ENCODE measurements at places on chromosomes 12 and 14. TPM values are rescaled to one million over a fixed set of nuclear protein-coding genes. Genes with fewer than 3 reads are reported as not detected.

The IL26 gene
- not detected for total RNA-seq

The TGM1 gene
- total RNA-seq = 2.6 TPM

DNA sequence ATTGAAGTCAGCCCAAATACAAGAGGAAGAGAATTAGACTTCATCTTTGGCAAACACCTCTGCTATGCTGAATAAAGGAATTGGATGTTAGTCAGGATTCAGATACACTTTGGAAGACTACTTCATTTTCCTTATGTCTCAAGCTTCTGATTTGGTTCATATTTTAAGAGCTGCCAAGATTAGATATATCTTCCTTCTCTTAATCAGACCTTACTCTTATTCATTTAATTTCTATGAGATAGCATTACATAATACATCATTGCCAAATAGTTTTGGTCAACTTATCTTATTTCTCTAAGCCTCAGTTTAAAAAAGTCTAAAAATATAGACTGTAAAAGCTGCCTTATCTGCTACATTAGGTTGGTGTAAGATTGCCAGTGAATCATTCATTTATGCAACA is 330.6 kb upstream of the NAV3 start:
- DNase-seq = no peak
- H3K4me3 ChIP-seq = no peak overlapping the region
- H3K27me3 ChIP-seq = no peaks in the 10 kb centered on the region
- no peaks in the 10 kb centered on the region for H3K4me1 ChIP-seq

The RD3L gene
- not detected for total RNA-seq

DNA sequence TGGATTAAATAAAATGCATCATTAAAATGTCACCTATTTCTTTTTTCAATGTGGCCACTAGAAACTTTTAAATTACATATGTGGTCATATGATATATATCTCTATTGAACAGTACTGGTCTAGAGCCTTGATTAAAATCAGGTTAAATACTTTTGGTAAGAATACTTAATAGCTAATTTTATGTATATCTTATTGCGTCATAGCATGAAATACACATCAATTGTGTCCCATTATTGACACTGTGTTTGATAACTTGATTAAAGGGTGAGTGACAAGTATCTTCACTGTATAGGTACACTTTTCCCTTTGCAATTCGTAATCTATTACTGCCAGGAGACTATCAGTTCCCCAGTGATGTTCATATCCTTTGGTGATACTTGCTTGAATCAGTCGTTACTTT is 4.4 kb upstream of the HELB start:
- no peak overlapping the region for H3K4me3 ChIP-seq
- no peaks in the 10 kb centered on the region for H3K4me1 ChIP-seq
- peaks cover 25% of the 10 kb centered on the region for H3K27me3 ChIP-seq

DNA sequence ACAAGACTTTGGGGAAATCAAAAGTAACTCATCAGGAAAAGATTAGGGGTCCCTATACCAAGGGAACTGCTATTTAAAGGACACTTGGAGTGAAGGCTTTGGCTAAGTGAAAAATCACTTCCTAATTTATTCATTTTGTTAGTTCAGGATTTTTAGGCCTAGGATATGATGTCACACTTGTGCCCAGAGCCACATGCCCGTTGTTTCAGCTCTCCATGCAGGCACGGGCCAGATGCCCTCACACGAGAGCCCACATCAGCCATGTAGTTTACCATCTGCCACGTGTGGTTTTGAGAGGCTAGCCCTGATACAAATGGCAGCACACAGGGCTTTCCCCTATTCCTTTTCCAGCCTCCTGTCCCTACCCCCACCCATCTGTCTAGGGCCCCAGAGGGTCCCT is 11.9 kb upstream of the LRP1-AS start:
- H3K4me3 ChIP-seq = no peak overlapping the region
- no peaks in the 10 kb centered on the region for H3K27me3 ChIP-seq
- DNase-seq = no peak
- no peak overlapping the region for H3K27ac ChIP-seq

DNA sequence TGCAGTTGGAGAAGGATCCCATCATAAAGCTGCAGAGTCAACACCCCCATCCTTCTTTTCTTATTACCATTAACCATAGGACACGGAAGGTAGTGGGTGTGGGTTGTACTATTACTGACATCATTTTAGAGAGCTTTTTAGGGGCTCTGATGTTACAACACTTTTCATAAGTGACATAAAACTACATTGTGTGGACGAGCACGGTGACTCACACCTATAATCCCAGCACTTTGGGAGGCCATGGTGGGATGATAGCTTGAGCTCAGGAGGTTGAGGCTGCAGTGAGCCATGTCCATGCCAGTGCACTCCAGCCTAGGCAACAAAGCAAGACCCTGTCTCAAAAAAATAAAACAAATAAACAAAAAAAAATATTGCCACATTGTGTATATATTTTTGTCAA is 167.1 kb downstream of the DUSP6 start:
- no peaks in the 10 kb centered on the region for H3K27me3 ChIP-seq
- H3K4me1 ChIP-seq = peaks cover 4% of the 10 kb centered on the region
- DNase-seq = no peak
- no peaks in the 10 kb centered on the region for H3K36me3 ChIP-seq
- no peak overlapping the region for H3K4me3 ChIP-seq

GRCh38 chr12:43453761-43454160 is 98.2 kb downstream of the ADAMTS20 start:
- no peak overlapping the region for H3K4me3 ChIP-seq
- H3K27ac ChIP-seq = no peak overlapping the region

GRCh38 chr12:42564556-42564955 is 25.0 kb downstream of the PRICKLE1 start:
- no peak for DNase-seq
- no peak overlapping the region for H3K4me3 ChIP-seq
- H3K4me1 ChIP-seq = peaks cover 8% of the 10 kb centered on the region
- no peaks in the 10 kb centered on the region for H3K36me3 ChIP-seq
- H3K27ac ChIP-seq = no peak overlapping the region
- H3K27me3 ChIP-seq = no peaks in the 10 kb centered on the region

The GALNT8 gene
- 2.6 TPM for total RNA-seq

GRCh38 chr14:37436519-37436918 is 158.5 kb downstream of the FOXA1 start:
- H3K27me3 ChIP-seq = no peaks in the 10 kb centered on the region
- peaks cover 10% of the 10 kb centered on the region for H3K4me1 ChIP-seq
- no peak overlapping the region for H3K4me3 ChIP-seq
- no peak overlapping the region for H3K27ac ChIP-seq
- no peaks in the 10 kb centered on the region for H3K36me3 ChIP-seq
- DNase-seq = no peak

GRCh38 chr14:42944284-42944683 is 1337.6 kb downstream of the LRFN5 start:
- DNase-seq = no peak
- H3K27me3 ChIP-seq = no peaks in the 10 kb centered on the region
- no peak overlapping the region for H3K27ac ChIP-seq
- no peaks in the 10 kb centered on the region for H3K4me1 ChIP-seq
- H3K36me3 ChIP-seq = no peaks in the 10 kb centered on the region

GRCh38 chr12:94545935-94546771 is 86.5 kb upstream of the CEP83 start:
- no peaks in the 10 kb centered on the region for H3K36me3 ChIP-seq
- H3K27ac ChIP-seq = no peak overlapping the region
- H3K27me3 ChIP-seq = no peaks in the 10 kb centered on the region

- H3K27me3 ChIP-seq = no peaks in the 10 kb centered on the region
- no peak overlapping the region for H3K27ac ChIP-seq
- peaks cover 20% of the 10 kb centered on the region for H3K4me1 ChIP-seq
Measured at GRCh38 chr14:75292101-75292563, 13.5 kb downstream of the FOS start.

DNA sequence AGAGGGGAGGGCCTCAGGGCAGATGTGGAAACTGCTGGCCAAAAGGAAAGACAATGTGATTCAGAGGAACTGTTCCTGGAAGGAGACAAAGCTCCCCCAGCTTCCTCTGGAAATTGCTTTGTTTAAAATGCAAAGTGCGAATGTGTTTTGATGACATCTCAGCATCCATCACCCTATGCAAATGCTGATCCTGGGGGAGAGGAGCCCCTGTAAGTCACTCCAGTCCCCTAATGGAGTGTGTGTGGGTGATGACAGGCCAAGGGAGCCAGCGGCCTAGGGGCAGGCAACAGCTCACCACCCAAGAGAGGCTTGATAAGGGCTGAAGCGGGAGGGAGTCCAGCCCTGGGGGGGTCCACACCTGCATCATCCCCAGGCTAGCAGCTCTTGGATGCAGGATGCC is 134.2 kb downstream of the ESRRB start:
- DNase-seq = no peak
- H3K4me1 ChIP-seq = no peaks in the 10 kb centered on the region
- no peak overlapping the region for H3K4me3 ChIP-seq
- no peaks in the 10 kb centered on the region for H3K36me3 ChIP-seq
- no peaks in the 10 kb centered on the region for H3K27me3 ChIP-seq

GRCh38 chr14:20612403-20612802 is 21.2 kb upstream of the RNASE12 start:
- no peaks in the 10 kb centered on the region for H3K4me1 ChIP-seq
- H3K36me3 ChIP-seq = no peaks in the 10 kb centered on the region
- no peak overlapping the region for H3K4me3 ChIP-seq
- no peak overlapping the region for H3K27ac ChIP-seq
- peaks cover 27% of the 10 kb centered on the region for H3K27me3 ChIP-seq

The IRF9 gene
- 6.9 TPM for total RNA-seq

GRCh38 chr12:19681007-19681406 is 241.7 kb downstream of the AEBP2 start:
- H3K27ac ChIP-seq = no peak overlapping the region
- no peak overlapping the region for H3K4me3 ChIP-seq
- H3K27me3 ChIP-seq = no peaks in the 10 kb centered on the region
- no peaks in the 10 kb centered on the region for H3K36me3 ChIP-seq

The ESRRB gene
- 1.2 TPM for total RNA-seq

- no peaks in the 10 kb centered on the region for H3K27me3 ChIP-seq
- H3K27ac ChIP-seq = no peak overlapping the region
- peaks cover 26% of the 10 kb centered on the region for H3K4me1 ChIP-seq
- DNase-seq = no peak
Measured at GRCh38 chr12:1474041-1474573, 120.3 kb downstream of the FBXL14 start.

The RNASE7 gene
- total RNA-seq = not detected

- H3K4me1 ChIP-seq = peaks cover 20% of the 10 kb centered on the region
- no peak overlapping the region for H3K27ac ChIP-seq
- no peaks in the 10 kb centered on the region for H3K36me3 ChIP-seq
- no peak for DNase-seq
- no peak overlapping the region for H3K4me3 ChIP-seq
Measured at GRCh38 chr14:64965356-64966000, 6.7 kb downstream of the RAB15 start.

GRCh38 chr12:127538316-127538715 is 728.7 kb upstream of the TMEM132C start:
- H3K27me3 ChIP-seq = no peaks in the 10 kb centered on the region
- H3K27ac ChIP-seq = no peak overlapping the region
- peak; percentile 15 for DNase-seq
- no peaks in the 10 kb centered on the region for H3K36me3 ChIP-seq

The PZP gene
- total RNA-seq = not detected

The RFC5 gene
- total RNA-seq = 75.8 TPM

The CAPZA3 gene
- not detected for total RNA-seq

- H3K27me3 ChIP-seq = no peaks in the 10 kb centered on the region
- no peak for DNase-seq
Measured at GRCh38 chr14:49954171-49954631, 61.3 kb downstream of the ARF6 start.

The FOXN4 gene
- total RNA-seq = not detected

The CCDC196 gene
- not detected for total RNA-seq

DNA sequence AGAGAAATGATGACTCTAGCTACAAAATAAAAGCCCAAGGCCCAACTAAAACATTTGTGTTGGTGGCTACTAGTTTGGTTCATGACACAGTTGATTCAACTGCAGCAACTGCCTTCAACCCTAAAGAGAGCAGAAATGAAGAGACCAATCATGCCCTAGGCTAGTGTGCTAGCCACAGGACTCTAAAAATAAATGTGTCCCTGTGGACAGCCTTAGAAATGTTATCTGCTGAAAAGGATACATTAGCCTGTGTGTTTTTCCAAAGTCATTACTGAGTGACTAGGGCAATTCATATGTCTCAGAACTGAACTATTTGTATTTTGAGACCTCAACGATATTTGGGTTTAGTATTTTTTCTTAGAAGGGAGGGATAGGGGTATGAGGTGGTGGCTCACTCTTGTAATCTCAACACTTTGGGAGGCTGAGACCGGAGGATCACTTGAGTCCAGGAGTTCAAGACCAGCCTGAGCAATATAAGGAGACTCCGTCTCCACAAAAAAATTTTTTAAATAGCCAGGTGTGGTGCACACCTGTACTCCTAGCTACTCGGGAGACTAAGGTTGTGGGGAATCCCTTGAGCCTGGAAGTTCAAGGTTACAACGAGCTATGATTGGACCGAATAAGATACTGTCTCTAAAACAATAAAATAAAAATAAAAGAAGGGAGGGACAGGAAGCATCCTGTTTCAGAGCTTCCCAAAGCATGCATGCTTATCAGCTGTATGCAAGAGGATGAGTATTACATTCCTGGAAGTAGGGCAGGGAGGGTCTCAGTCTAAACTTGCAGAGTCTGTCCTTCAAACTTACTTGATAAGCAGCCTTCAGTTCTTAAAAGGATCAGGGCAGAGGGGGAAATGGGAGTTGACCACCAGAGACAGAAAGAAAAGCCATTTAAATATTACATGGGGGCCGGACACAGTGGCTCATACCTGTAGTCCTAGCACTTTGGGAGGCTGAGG is 29.6 kb upstream of the NAP1L1 start:
- H3K36me3 ChIP-seq = no peaks in the 10 kb centered on the region
- no peak for DNase-seq
- H3K27me3 ChIP-seq = no peaks in the 10 kb centered on the region
- H3K4me1 ChIP-seq = no peaks in the 10 kb centered on the region

The PTGDR gene
- total RNA-seq = 0.58 TPM

DNA sequence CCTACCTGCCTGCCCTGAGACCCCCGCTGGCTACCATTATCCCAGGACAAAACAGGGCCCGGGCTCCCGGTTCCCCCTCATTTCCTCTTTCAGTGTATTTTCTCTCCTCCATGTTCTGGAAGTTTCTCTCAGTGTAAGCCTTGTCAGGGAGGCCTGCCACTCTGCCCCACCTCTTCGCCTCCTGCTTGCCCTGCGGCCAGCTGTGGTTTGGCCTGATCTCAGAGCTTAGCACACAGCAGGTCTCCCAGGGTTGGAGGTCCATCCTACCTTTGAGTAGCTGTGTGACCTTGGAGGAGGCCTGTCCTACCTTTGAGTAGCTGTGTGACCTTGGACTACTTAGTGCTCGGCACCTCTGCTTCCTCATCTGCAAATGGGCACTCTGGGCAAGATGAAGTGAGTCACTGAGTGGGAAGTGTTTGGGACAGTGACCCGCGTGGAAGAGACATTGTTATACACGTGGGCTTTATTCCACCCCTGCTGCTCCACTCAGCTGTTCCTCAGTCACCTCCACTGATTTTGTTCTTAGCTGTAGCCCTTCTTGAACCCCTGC is 212.7 kb downstream of the ZFP36L1 start:
- no peaks in the 10 kb centered on the region for H3K27me3 ChIP-seq
- no peak overlapping the region for H3K27ac ChIP-seq

- no peaks in the 10 kb centered on the region for H3K27me3 ChIP-seq
- no peak overlapping the region for H3K27ac ChIP-seq
- no peaks in the 10 kb centered on the region for H3K36me3 ChIP-seq
Measured at GRCh38 chr14:85459361-85460000, 70.5 kb upstream of the FLRT2 start.

The IKZF4 gene
- 2.1 TPM for total RNA-seq

The SLC38A2 gene
- total RNA-seq = 259 TPM
